ENCODE measurements at places on chromosomes 6 and 20.

- DNase-seq: no peak
Observed at GRCh38 chr20:23641936-23642751, 4.4 kb upstream of the CST3 start.

DNA sequence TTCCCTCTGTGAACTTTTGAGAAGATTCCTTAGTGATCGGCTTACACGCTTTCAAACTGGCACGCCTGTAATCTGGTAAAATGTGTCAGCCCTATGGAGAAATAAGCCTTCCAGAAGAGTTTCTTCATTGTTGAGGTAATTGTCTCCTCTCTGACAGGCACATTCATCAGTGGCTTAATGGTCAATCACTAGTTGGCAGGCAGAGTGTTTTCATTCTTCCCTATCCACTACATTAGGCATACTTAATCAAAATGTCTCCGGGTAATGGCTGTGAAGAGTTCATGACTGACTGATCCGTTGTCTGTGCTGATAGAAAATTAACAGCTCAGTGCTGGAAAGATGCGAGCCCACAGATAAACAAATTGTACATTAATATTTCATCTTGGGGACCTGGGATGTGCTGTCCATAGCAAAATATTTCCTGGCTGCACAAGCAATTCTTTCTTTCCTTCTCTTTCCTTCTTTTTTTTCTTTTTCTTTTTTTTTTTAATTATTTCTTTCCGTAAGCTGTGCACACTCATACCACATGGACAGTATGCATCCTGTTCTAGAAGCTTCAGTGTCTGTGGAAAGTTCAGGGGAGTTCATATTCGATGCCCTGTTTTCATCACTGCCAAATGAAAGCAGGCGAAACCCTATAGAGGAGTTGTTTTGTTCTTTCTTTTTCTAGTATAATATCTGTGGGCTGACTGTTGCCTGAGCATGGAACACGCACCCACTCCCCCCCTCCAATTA is 31.4 kb downstream of the TSHZ2 start:
- DNase-seq: no peak

GRCh38 chr20:14979453-14979986 is 642.1 kb upstream of the FLRT3 start:
- DNase-seq: no peak

GRCh38 chr20:40416274-40416673 is 272.8 kb downstream of the MAFB start:
- DNase-seq: no peak

DNA sequence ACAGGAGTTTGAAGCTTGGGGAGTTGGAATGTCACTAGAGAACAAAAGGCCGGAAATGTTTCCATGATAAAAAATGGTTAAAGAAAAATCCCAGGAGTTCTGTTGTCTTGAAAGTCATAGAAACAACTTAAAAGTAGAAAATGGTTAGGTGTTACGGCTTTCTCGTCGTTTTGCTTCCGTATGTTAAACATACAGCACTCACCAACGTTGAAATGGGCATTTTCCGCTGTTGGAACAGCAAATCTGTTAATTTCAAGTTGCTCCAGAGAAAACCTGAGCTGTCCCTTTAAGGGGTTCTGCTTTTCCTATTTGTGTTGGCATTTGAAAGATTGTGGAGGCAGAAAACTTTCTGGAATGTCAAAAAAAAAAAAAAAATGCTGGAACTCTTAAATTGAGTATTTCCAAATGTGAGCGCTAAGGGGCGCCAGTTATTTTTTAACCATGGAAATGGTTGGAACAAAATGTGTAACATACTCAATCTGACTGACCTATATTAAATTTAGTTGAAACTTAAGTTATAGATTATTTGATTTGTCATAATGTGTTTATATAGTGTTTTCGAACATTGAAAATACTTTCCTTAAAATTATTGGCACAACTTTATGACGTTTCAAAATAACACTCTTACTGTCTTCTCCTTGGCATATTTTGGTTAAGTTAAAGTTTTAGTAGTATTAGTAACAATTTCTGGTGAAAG is 2.2 kb downstream of the QKI start:
- DNase-seq: no peak

DNA sequence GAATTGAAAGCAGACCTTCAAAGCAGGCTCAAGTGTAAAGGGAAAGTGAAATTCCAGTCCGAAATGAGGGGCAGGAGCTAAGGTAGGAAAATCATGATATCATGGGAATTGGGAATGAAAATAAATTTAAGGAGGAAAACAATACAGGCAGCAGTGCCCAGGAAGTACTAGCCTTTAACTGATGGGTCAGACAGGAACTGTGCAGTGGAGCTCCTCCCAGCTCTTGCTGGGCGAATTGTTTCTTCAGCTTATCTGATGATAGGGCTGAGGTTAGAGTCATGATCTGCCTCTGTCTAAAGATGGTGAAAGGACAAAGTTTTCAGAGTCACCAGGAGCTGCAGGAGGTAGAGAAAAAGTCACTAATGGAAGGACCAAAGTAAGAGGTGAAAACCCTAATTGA is 457.9 kb upstream of the PTCHD4 start:
- no peak for DNase-seq

GRCh38 chr20:50810842-50811241 is 16.0 kb downstream of the BCAS4 start:
- DNase-seq: no peak

- no peak for DNase-seq
Observed at GRCh38 chr20:39378776-39379175, 416.6 kb downstream of the DHX35 start.

- DNase-seq: no peak
Observed at GRCh38 chr6:148776321-148777308, 29.8 kb downstream of the UST start.

DNA sequence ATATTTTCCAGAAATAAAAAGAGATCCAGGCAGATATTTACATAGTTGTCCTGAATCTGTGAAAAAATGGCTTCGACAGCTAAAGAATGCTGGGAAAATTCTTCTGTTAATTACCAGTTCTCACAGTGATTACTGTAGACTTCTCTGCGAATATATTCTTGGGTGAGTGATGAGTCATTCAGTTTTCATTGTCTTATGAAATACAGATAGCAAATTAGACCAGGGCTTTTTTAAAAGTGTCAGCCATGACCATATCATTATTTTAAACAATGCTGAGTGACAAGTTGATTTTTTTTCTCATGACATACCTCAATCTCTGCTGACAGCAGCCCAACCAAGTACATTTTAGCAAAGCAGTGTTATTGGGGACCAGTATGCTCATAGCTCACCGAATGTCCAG is 32.8 kb downstream of the TSPYL4 start:
- no peak for DNase-seq

DNA sequence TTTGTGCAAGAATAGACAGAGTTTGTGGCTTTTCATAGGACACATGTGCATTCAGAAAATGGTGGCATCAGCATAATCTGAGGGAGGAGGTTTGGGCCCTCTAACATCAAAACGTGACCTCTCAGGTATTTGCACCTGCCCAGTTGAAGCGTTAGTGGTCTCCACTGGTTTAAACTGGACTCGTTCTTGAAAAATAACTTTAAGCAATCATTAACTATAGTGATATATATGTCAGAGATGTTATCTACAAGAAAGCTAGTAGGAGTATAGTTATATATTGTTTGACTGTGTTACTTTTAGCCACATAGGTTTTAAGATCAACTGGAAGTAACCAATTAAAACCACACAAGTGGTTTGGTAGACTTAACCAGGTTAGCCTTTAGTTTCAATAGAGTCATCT is 607.4 kb downstream of the MAFB start:
- no peak for DNase-seq

GRCh38 chr20:32296412-32296811 is 19.0 kb downstream of the KIF3B start:
- no peak for DNase-seq

- no peak for DNase-seq
Observed at GRCh38 chr6:163449076-163449475, 34.6 kb downstream of the QKI start.

GRCh38 chr6:122576888-122577287 is 33.3 kb upstream of the PKIB start:
- DNase-seq: no peak

- DNase-seq: no peak
Observed at GRCh38 chr6:3226481-3227362, 731 bp downstream of the TUBB2B start.

GRCh38 chr20:61874421-61875068 is 191.1 kb downstream of the TAF4 start:
- no peak for DNase-seq

GRCh38 chr20:40189621-40190020 is 499.4 kb downstream of the MAFB start:
- no peak for DNase-seq

GRCh38 chr6:11258260-11259237 is 26.1 kb upstream of the NEDD9 start:
- DNase-seq: no peak

- DNase-seq: no peak
Observed at GRCh38 chr20:57396212-57396983, 5.2 kb downstream of the RBM38 start.

- DNase-seq: no peak
Observed at GRCh38 chr20:14207591-14207990, 129.8 kb downstream of the FLRT3 start.

DNA sequence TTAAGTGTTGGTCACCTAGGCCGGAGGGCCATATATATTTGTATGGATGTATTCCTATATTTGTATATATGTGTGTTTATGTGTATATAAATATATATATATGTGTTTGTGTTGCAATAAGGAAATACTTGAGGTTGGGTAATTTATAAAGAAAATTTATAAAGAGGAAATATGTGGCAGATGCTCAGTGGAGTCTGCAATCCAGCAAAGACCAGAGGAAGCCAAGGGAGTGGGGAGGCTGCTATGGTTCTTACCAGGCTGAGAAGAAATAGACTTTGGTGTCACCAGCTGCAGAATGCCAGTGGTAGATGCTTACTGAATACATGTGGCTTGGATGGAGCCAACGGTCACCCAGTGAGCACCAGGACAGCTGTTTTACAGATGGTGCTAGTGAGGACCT is 97.4 kb upstream of the ELOVL5 start:
- DNase-seq: no peak

GRCh38 chr6:37393381-37393929 is 39.6 kb upstream of the CMTR1 start:
- DNase-seq: no peak

GRCh38 chr20:1803061-1803931 is 91.9 kb upstream of the SIRPA start:
- no peak for DNase-seq

- DNase-seq: no peak
Observed at GRCh38 chr6:81797591-81797990, 45.1 kb upstream of the TENT5A start.

GRCh38 chr6:38420207-38420606 is 219.5 kb downstream of the BTBD9 start:
- no peak for DNase-seq

DNA sequence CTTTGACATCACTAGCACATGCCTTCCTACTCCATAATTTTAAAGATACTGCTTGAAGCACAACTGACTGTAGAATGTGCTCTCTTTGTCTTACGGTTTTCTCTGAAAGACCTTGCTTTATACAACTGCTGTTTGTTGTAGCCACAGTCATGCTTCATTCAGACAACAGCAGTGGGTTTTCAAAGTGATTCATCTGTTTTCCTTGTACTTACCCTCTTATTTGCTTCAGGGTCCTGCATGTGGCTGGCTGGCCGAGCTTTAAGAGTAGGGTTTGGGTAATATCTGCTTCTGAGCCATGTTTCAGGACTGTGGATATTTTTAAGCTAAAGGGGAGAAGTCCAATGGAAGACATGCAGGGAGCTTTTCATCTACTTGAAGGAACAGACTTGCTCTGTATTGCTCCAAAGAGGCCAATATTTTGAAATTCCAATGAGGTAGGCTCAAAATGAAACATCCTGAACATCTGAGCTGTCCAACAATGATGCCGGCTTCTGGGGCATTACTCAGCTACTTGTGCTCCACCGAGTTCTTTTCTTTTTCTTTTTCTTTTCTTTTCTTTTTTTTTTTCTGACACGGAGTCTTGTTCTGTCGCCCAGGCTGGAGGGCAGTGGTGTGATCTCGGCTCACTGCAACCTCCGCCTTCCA is 160.2 kb upstream of the SGK1 start:
- no peak for DNase-seq
